ENCODE measurements at places on chromosomes 12 and 14.

DNA sequence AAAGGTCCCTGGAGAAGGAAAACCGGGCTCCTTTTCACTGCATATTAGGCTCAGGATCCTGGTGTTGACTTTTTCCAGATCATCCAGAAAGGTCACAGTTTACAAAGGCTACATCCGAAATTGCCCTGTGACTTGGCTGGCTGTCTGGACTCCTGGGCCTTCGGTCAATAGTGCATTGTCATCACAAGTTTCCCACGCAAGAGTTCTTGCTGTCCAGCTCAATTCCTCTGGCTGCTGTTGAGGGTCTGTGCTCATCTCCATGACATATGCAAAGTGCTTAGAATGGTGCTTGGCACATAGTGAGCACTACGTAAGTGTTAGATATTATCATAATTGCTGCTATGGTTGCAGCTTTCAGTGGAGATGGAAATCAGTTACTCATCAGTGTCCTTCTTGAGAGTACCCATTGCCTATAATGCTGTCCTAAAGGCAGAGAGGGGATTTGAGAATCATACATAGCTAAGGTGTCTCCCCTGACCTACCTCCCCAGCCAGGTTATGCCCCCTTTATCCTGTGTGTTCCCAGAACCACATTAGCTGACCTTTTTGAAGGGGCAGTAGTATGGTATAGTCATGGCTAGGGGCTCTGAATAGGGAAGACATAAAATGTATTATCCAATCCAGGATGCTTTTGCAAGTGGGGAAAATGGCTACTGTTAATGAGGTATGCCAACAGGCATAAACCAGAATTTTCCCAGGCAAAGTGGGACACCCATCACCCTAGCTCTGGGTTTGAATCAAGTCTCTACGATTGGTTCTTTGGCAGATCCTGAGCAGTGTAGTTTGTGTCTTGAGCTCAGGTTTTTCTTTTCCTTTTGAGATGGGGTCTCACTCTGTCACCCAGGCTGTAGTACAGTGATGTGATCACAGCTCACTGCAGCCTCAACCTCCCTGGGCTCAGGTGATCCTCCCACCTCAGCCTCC is 132.0 kb upstream of the CCND2 start:
- DNase-seq, result no peak

DNA sequence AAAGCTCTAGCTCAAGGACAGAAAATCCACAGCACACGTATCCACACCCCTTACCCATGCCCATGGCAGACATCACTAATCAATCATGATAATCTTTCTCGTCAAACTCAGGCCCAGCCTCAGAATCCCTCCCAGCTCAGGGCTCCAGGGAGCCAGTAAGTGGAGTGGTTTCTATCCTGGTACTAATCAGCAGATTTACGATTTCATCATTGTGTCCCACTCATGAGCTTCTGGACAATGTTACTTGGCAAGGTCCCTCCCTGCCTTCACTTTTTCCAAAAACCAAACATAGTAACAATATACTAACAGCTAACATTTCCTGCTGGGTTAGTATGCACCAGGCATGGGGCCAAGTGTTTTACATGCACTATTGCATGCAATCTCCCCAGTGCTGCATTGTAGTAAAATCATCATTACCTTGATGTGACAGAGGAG is 45.8 kb upstream of the NCOR2 start:
- peak; percentile 47 for DNase-seq

DNA sequence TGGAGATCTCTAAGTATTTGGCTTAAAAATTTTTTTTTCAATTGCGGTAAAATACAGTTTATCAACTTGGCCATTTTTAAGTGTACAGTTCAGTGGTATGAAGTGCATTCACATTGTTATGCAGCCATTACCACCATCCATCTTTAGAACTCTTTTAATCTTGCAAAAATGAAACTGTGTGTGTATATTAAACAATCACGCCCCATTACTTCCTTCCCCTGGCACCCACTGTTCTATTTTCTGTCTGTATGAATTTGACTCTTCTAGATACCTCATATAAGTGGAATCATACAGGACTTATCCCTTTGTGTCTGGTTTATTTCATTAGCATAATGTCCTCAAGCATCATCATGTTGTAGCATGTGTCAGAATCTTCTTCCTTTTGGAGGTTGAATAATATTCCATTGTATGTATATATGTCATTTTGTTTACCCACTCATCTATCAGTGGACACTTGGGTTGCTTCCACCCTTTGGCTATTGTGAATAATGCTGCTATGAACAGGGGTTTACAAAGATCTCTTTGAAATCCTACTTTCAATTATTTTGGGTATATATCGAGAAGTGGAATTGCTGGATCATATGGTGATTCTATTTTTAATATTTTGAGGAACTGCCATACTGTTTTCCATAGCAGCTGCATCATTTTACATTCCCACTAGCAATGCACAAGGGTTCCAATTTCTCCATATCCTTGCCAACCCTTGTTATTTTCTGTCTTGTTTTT is 62.9 kb downstream of the SAMD4A start:
- no peak for DNase-seq

DNA sequence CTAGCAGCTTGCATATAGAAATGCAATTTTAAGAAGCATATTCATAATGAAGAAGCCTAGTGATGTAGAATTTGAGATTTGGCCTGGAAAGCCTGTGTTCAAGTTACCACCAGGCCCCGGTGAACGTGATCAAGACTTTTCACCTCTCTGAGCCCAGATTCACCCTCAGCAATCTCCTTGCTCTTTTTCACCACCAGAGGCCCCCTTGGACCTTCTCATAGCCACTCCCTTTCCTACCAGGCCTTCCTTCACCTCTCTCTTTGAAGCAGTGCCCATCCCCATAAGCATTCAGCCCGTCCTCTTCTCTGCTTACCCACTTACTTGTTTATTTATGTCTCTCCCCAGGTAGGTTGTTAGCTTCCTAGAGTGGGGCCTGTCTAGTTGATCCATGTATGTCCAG is 1280.9 kb downstream of the AACS start:
- no peak for DNase-seq

DNA sequence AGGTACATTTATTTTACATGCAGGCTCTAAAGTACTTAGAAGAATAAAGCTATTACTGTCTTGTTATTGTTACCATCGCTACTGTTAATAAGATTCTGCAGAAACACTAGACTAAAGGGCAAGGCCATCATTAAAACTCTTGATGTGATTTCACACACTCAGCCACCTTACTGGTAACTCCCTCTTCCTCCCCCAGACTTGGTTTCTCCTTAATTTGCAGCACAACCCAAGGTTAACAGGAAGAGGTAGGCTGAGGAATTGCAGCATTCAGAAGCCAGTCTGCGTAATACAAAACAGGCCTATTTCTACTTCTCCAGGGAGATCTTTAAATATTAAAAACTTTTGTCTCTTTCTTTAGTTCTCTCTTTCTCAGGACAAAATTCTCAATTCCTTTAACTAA is 210.3 kb downstream of the BTG1 start:
- DNase-seq, result no peak

DNA sequence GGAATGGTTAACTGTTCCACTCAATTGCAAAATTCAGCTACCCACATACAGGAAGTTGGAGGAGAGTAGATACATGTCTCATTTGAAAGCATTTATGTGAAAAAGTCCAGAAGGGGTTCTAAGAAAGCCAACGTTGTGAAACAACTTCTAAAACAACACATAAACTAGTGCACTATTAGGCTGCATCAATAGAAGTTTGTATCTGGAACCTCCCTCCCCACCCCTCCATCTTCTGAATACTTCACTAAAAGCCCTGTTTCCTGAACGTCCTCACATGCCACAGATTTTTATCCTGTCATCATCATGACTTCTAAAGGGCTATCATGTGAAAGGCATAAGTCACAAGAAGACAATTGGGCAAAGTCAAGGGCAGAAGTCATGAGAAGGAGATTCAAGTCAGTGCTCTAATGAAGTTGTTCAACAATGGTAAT is 5.5 kb downstream of the KRT79 start:
- DNase-seq, result no peak
